ENCODE measurements at places on chromosomes 6 and 20.
A peak's percentile ranks its signal among the peaks of the same experiment; 100 is the strongest.

DNA sequence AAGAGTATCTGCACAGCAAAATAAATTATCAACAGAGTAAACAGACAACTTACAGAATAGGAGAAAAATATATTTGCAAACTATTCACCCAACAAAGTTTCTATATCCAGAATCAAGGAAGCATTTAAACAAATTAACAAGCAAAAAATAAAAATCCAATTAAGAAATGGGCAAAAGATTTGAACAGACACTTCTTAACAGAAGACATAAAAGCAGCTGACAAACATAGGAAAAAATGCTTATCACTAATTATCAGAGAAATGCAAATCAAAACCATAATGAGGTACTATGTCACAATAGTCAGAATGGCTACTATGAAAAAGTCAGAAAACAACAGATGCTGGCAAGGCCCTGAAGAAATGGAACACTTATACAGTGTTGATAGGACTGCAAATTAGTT, 434.2 kb upstream of the ADGRB3 start:
- DNase-seq = no peak

DNA sequence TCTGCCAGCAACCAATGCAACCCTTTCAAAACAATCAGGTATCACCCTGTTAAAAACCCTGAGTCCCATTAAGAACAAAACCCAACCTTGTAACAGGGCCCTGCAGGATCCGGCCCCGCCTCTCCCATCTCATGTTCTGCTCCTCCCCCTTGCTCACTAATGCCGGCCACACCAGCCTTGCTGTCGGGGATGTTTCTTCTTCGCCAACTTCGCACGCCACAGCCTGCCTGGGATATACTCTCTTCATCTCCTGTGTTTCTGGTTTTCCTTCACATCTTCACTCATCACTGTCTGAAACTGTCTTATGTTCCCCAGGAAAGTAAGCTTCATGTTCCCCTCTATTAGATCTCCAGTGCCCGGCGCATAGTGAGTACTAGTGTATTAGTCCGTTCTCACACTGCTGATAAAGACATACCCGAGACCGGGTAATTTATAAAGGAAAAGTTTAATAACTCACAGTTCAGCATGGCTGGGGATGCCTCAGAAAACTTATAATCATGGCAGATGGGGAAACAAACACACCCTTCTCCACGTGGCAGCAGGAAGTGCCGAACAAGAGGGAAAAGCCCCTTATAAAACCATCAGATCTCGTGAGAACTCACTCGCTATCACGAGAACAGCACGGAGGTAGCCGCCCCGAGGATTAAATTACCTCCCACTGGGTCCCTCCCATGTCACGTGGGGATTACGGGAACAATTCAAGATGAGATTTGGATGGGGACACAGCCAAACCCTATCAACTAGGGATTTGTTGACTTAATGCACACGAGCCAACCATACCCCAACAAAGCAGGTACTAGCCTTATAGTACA, 5.1 kb downstream of the TP53RK start:
- peak; percentile 17 for DNase-seq

GRCh38 chr20:14232650-14233049, 104.8 kb downstream of the FLRT3 start:
- no peak for DNase-seq

GRCh38 chr6:7417684-7418083, 28.1 kb downstream of the RIOK1 start:
- no peak for DNase-seq

GRCh38 chr20:41173161-41173721, 35.9 kb downstream of the PLCG1 start:
- DNase-seq = peak; percentile 54

DNA sequence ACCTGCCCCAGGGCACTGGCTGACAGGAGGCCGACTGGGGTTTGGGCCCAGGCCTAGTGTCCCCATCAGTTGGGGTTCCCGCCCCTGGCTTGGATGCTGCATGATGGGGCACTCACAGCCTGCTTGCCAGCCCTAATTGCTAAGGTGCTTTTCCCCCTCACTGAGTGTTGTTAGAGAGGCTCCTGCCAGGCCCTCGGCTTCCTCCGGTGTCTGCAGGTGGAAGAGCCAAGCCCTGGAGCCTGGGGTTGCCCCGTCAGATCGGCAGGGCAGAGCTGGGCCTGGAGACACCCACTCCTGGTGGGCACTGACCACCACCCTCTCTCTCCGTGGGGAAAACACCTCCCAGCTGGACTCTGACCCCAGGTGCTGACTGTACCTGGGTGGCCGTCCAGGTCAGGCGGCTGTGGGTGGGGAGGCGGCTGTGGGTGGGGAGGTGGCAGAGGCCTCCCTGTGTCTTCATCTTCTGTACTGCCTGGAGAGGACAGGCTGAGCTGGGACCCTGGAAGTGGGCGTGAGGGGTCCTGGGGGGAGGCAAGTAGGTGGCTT, 6.0 kb upstream of the CABLES2 start:
- no peak for DNase-seq

DNA sequence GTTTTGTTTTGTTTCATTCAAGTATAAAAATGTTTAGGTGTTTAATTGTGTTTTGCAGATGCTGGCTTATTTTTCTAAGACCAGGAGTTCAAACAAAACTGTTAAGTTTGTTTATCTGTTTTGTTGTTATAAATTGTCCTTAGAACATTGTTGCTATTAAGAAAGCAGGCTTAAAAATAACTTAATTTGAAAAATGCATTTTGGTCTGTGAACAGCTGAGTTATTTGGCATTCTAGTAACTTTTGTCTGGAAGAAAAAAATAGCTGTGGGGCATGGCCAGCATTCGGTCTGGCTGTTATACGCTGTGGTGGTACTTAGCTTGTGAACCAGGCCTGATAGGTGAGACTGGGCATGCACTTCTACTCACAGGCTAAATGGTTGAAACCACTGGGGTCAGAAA, 37.8 kb downstream of the SLX4IP start:
- no peak for DNase-seq

- no peak for DNase-seq
Observed at GRCh38 chr6:90874931-90875330, 288.1 kb upstream of the MAP3K7 start.

- no peak for DNase-seq
Observed at GRCh38 chr20:1460275-1460674, 6.4 kb downstream of the NSFL1C start.

- no peak for DNase-seq
Observed at GRCh38 chr6:163702736-163703135, 288.2 kb downstream of the QKI start.

GRCh38 chr6:12718015-12718414, 1.4 kb downstream of the PHACTR1 start:
- no peak for DNase-seq

DNA sequence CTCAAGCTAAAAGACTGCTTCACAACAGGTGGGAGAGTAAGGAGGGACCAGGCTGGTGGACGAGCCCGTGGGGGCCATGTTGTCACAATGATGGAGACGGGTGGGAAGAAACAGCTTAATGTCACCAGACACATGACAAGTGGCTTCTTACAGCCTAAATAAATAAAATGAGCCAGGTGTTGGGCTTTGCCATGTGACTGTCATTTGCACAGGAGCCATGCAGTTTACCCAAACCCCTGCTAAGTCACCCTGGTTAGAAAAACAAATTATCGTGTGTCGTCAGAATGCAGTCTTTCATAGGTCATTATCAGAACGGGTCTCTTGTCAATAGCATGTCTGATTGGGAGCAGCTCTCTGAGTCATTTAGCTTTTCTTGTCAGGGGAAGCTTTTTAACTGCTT, 18.5 kb downstream of the BTBD3 start:
- peak; percentile 43 for DNase-seq

DNA sequence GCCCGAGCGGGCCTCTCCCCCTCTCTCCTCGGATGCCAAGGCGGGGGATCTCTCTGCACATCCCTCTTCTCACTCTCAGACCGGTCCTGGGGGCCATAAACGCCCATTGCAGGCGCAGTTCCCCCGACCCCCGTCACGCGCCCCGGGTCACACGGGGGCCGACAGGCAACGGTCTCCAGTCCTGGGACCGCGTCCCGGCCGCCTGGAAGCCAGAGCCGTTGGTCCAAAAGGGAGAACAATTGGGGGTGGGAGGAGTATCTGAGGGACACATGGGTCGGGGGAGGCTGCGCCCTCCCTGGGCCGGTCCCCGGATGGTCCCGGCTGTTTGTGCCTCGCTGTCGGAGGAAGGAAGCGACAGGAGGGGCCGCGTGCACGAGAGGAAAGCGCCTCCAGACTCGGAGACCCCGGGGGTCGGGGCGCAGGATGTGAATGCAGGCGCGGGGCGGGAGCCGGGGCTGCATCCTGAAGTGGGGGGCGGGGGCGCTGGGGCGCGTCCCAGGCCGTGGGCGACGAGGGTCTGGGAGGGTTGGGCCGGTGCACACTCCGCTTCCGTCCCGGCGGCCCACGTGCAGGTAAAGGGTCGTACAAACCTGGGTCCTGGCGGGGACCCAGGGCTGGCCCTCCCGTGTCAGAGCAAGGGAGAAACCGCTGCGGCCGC, 903 bp downstream of the SLC4A11 start:
- no peak for DNase-seq

GRCh38 chr6:10210052-10210451, 204.8 kb downstream of the TFAP2A start:
- DNase-seq = no peak
